ENCODE measurements at places on chromosomes 1 and 21. TPM values are rescaled to one million over a fixed set of nuclear protein-coding genes. Genes with fewer than 3 reads are reported as not detected.

GRCh38 chr1:234530672-234531071, 51.7 kb upstream of the TARBP1 start:
- no peaks in the 10 kb centered on the region for H3K27me3 ChIP-seq
- H3K4me3 ChIP-seq: no peak overlapping the region
- DNase-seq: no peak
- H3K27ac ChIP-seq: no peak overlapping the region
- no peaks in the 10 kb centered on the region for H3K36me3 ChIP-seq

DNA sequence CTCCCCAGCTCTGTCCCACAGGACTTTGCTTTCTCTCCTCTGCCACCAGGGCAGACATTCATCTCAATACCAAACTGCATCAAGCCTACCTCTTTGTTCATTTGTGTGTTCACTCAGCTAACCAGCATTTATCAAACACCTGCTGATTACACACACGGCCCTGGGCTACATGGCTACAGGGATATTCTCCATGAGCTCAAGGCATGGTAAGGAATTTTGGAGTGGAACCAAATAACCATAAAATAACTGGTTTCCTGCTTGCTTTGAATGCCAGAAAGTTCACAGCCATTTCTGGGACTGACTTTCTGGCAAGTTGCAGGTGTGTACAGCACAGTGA, 54.6 kb downstream of the LDLRAD2 start:
- peaks cover 32% of the 10 kb centered on the region for H3K36me3 ChIP-seq
- H3K4me3 ChIP-seq: no peak overlapping the region
- H3K4me1 ChIP-seq: peaks cover 7% of the 10 kb centered on the region

DNA sequence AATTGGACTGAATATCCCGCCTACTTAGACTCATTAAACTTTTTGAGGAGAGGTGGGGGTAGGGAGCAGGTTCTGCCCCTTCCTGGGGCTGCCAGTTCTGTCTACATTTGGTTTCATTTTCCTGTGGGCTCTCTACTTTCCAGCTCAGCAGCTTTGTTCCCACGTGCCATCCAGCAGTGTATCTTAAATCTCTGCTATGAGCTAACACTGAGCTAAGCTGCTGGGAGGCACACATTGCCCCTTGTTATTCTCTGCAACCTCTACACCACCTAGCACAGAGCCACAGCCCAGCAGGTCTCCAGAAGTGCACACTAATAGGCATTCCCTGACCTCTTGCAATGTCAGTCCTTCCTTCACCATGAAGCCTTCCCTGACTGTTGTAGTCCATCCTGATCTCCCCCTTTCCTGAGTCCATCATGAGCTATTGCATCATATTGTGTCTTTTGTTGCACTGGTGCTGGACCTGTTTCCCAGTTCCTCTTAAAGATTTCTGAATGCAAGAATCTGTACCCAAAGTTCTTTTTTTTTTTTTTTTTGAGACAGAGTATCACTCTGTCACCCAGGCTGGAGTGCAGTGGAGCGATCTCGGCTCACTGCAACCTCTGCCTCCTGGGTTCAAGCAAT, 28.7 kb upstream of the NRDC start:
- H3K27me3 ChIP-seq: no peaks in the 10 kb centered on the region
- no peak overlapping the region for H3K27ac ChIP-seq
- H3K4me1 ChIP-seq: peaks cover 10% of the 10 kb centered on the region
- no peak for DNase-seq
- no peak overlapping the region for H3K4me3 ChIP-seq

DNA sequence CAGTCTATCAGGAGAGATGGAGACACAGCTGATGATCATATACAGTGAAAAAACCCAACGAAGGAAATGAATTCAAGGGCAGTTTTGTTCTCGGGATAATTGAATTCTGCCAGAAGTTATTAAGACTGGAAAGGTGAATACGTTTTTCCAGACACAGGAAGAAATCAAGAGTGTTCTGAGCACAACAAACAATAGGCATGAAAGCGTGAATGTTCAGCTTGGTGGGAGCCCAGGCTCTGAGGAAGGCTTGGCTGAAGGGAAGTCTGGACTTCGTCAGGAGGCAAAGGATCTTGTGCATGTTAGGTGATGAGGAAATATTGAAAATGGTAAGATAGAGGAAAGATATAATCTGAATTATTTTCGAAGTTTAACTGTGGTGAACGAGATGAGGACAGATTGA, 50.4 kb downstream of the CYYR1 start:
- H3K4me3 ChIP-seq: no peak overlapping the region
- H3K36me3 ChIP-seq: peaks cover 20% of the 10 kb centered on the region
- DNase-seq: no peak
- no peak overlapping the region for H3K27ac ChIP-seq
- H3K4me1 ChIP-seq: no peaks in the 10 kb centered on the region

DNA sequence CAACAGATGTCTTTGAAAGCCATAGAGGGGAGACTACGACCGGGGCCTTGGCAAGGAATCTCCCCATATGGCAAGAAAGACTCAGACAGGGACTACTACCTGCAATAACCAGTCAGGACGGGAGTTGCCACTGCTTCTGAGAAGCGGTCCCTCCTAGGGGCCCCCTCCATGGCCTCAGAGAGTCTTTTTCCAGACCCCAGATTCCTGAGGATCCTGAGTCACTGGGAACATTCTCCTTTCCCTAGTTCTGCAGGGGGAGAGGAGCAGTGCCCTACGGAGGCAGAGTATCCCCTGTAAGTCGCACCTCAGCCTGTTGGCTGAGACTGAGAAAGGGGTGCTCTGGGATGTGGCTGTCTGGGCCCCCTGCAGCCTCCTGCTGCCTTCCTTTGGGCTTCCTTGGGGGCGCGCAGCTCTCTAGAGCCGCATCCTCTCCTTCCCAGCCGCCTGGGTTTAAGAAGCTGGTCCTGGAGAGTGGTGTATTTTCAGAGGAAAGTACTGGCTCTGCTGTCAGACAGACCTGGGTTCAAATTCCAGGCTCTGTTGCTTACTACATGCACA, 7.8 kb downstream of the GLIS1 start:
- no peak overlapping the region for H3K27ac ChIP-seq
- H3K36me3 ChIP-seq: no peaks in the 10 kb centered on the region
- no peaks in the 10 kb centered on the region for H3K4me1 ChIP-seq
- H3K27me3 ChIP-seq: peaks cover 7% of the 10 kb centered on the region
- DNase-seq: no peak

GRCh38 chr1:209884249-209884648, 53.8 kb upstream of the SYT14 start:
- H3K4me3 ChIP-seq: no peak overlapping the region
- no peak for DNase-seq
- H3K4me1 ChIP-seq: no peaks in the 10 kb centered on the region
- H3K36me3 ChIP-seq: no peaks in the 10 kb centered on the region
- H3K27me3 ChIP-seq: no peaks in the 10 kb centered on the region
- H3K27ac ChIP-seq: no peak overlapping the region

- no peak overlapping the region for H3K4me3 ChIP-seq
- no peak for DNase-seq
- H3K27me3 ChIP-seq: peaks cover 12% of the 10 kb centered on the region
Observed at GRCh38 chr1:213993929-213994328, 6.2 kb downstream of the PROX1 start.

DNA sequence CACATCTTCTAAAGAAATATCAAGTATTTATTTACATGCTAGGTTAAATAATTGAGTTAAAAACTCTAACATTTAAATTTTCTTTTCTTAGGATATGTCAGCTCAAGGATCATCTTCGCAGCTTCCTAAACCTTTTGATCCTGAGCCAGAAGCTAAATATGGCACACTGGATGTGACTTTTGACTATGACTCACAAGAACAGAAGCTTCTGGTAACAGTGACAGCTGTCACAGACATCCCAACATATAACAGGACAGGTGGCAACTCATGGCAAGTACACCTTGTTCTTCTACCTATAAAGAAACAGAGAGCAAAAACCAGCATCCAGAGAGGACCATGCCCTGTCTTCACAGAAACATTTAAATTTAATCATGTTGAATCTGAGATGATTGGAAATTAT, 132.7 kb upstream of the SERTAD4 start:
- H3K36me3 ChIP-seq: peaks cover 11% of the 10 kb centered on the region
- H3K27me3 ChIP-seq: no peaks in the 10 kb centered on the region
- no peaks in the 10 kb centered on the region for H3K4me1 ChIP-seq
- no peak overlapping the region for H3K27ac ChIP-seq
- no peak for DNase-seq

DNA sequence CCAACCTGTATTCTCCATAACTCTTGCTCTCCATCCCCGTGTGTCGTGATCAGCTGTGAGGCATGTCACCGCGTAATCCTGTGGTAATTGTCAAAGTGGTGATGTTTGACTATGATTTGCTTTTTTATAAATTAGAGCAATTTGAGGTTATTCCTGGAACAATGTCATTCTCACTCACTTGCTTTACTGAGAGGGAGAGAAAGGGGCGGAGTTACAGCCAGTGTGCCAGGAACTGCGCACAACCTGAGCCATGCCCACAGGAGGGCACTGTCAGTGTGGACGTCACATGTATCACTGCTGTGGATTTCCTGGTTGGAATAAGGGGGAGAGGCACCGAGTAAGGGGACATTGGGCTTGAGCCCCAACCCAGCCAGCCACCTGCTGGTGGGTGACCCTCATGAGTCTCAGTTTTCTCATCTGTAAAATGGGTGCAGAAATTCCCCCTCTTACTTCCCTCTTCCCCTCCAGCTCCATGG, 6.9 kb downstream of the ADGRB2 start:
- H3K27me3 ChIP-seq: peaks cover 2% of the 10 kb centered on the region
- H3K27ac ChIP-seq: no peak overlapping the region
- H3K4me3 ChIP-seq: no peak overlapping the region
- DNase-seq: no peak
- H3K36me3 ChIP-seq: no peaks in the 10 kb centered on the region

GRCh38 chr1:153513666-153514065, 22.1 kb downstream of the S100A6 start:
- DNase-seq: no peak
- no peaks in the 10 kb centered on the region for H3K27me3 ChIP-seq
- no peaks in the 10 kb centered on the region for H3K36me3 ChIP-seq

GRCh38 chr1:67682659-67683197, 2.3 kb upstream of the GADD45A start:
- no peaks in the 10 kb centered on the region for H3K27me3 ChIP-seq
- DNase-seq: no peak
- H3K27ac ChIP-seq: no peak overlapping the region
- H3K36me3 ChIP-seq: peaks cover 2% of the 10 kb centered on the region
- H3K4me3 ChIP-seq: no peak overlapping the region
- peaks cover 6% of the 10 kb centered on the region for H3K4me1 ChIP-seq

- H3K36me3 ChIP-seq: no peaks in the 10 kb centered on the region
- H3K4me1 ChIP-seq: no peaks in the 10 kb centered on the region
- no peaks in the 10 kb centered on the region for H3K27me3 ChIP-seq
- H3K4me3 ChIP-seq: no peak overlapping the region
- H3K27ac ChIP-seq: no peak overlapping the region
- DNase-seq: no peak
Observed at GRCh38 chr1:170303034-170303433, 157.3 kb downstream of the NTMT2 start.

DNA sequence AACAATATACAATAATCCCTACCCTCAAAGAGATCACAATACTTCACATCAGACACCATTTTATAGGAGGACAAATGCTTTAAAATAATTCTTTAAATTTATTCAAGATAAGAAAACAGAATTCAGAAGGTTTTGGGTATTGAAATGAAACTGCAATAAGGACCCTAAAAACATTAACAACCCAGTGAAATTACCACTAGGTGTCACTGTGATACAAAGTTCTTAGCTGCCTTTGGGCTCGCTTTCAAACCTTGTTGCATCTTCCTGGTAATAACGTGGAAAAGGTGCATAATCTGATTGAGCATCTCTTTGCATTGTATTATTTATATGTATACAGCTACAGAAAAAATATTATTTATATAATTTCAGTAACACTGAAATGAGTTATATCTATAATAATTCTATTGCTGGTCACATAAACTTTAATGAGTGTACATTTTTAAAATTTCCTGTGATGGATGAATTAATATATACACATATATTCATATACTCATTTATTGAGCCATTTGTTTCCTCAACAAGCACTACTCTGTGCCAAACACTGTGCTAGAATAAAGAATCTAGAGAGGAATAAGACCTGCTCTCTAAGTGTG, 185.2 kb downstream of the FAF1 start:
- no peak for DNase-seq
- H3K27me3 ChIP-seq: no peaks in the 10 kb centered on the region
- H3K4me1 ChIP-seq: no peaks in the 10 kb centered on the region
- no peak overlapping the region for H3K4me3 ChIP-seq
- no peak overlapping the region for H3K27ac ChIP-seq
- H3K36me3 ChIP-seq: no peaks in the 10 kb centered on the region

GRCh38 chr1:53735261-53735660, 3.7 kb downstream of the GLIS1 start:
- H3K4me3 ChIP-seq: no peak overlapping the region
- H3K36me3 ChIP-seq: no peaks in the 10 kb centered on the region
- no peak overlapping the region for H3K27ac ChIP-seq
- H3K27me3 ChIP-seq: peaks cover 43% of the 10 kb centered on the region

- H3K4me3 ChIP-seq: no peak overlapping the region
- no peaks in the 10 kb centered on the region for H3K36me3 ChIP-seq
- peaks cover 10% of the 10 kb centered on the region for H3K4me1 ChIP-seq
- H3K27me3 ChIP-seq: no peaks in the 10 kb centered on the region
- DNase-seq: no peak
Observed at GRCh38 chr1:11342621-11343032, 69.6 kb downstream of the UBIAD1 start.

- H3K4me3 ChIP-seq: no peak overlapping the region
- no peak overlapping the region for H3K27ac ChIP-seq
- H3K36me3 ChIP-seq: no peaks in the 10 kb centered on the region
Observed at GRCh38 chr1:112520166-112520565, 11.4 kb downstream of the WNT2B start.

DNA sequence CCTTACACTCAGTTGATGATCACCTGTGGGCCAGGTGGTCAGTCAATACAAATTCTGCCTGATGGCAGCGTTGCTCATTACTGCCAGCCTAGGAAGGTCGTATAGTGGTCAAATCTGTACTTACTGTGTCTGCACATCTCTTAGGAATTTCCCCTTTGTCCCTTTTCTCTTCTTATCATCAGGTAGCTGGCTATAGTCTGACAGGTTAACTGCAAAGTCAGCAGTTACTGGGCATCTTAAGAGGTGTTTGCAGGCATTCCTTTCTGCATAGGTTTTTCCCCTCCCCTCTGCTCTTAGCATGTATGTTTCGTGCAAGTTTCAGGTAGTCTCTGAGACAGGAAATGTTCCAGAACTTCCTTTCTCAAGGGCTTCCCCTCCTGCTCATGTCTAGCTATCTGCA, 298.7 kb downstream of the LRRIQ3 start:
- DNase-seq: no peak
- no peaks in the 10 kb centered on the region for H3K27me3 ChIP-seq
- H3K4me3 ChIP-seq: no peak overlapping the region
- no peaks in the 10 kb centered on the region for H3K36me3 ChIP-seq

The SLAMF9 gene
- total RNA-seq: not detected

The PTPRC gene
- not detected for total RNA-seq

The TBX19 gene
- total RNA-seq: 0.48 TPM
